ENCODE measurements at places on chromosomes 3 and 15.

DNA sequence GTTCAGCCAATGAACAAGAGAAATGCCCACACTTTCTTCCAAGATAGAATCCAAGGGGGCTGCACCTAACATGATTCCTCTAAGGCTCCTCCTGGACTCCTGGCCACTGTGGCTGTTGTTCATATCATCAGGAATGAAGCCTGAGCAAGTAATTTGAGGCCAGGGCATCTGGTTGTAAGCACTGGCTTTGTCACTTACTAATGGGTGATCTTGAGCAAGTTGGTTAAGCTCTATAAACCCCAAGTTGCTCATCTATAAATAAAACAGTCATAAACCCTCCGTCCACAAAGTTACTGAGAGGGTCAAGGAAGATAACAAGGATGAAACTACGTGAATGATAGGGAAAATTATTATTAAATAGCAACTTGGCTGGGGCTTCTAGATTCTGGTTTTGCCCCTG lies 58.3 kb downstream of the CDC25A start:
- DNase-seq, result no peak

- DNase-seq, result no peak
These were observed 843 bp upstream of the CD47 start for GRCh38 chr3:108091498-108092250.

- DNase-seq, result no peak
These were observed 745.3 kb upstream of the EPHA6 start for GRCh38 chr3:96069065-96069464.

DNA sequence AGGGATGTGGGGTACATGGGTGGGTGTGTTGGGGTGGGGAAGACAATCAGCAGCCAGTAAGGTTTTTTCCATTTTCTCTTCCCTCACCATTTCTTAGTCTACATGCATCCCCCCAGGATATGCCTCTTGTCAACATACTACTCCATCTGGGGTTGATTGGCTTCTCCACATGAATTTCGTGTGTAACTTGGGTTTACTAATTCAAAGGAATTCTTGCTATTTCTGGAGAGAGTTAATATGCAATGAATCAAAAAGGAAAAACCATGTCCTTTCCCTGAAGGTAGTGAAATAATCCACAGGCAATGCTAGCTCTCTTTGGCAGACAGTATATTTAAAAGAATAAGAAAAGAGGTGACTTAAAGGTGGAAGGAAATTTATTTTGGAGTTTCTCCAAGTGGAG lies 198.4 kb downstream of the EBLN2 start:
- no peak for DNase-seq

- no peak for DNase-seq
These were observed 32.7 kb downstream of the CHL1 start for GRCh38 chr3:229183-229661.

- no peak for DNase-seq
These were observed 104.5 kb downstream of the RARB start for GRCh38 chr3:25532431-25533162.

Measured in prostate gland (tissue), 2 donors.